Osteocyte (in vitro differentiated cells): ENCODE measurements at places on chromosomes 12 and 14. TPM values are rescaled to one million over a fixed set of nuclear protein-coding genes. Genes with fewer than 3 reads are reported as not detected.

PLD4 gene
- total RNA-seq = 0.05 and 0.18 TPM in 2 replicates

ESRRB gene
- total RNA-seq = not detected in 2 replicates

NYNRIN gene
- total RNA-seq = 39.6 and 40.2 TPM in 2 replicates

VWF gene
- total RNA-seq = 0.13 and 0.31 TPM in 2 replicates

FIGNL2 gene
- total RNA-seq = 0.08 TPM in 2 replicates

GRCh38 chr14:71418532-71419245 is 511.4 kb downstream of the PCNX1 start:
- no peak overlapping the region for H3K4me3 ChIP-seq
- no peak overlapping the region for H3K27ac ChIP-seq
- H3K27me3 ChIP-seq = no peaks in the 10 kb centered on the region
- DNase-seq = no peak

DNA sequence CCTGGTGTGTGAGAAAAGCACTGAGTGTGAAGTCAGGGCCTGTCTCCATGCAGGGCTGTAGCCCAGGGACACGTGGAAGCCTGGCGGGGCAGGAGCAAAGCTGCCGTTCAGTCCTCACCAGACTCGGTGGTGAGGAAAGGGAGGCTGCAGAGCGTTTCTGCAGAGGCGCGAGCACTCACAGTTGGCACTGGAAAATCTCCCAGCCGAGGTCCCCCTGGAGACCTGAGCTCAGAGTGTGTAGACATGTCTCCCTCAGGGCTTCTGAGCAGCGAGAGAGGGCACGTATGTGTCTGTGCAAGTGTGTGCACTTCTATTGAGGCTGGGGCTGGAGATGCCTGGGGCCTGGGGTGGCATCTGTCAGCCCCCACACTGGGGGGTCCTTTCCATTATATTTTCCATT is 11.0 kb upstream of the HHIPL1 start:
- no peaks in the 10 kb centered on the region for H3K27me3 ChIP-seq
- no peak overlapping the region for H3K27ac ChIP-seq
- no peak for DNase-seq

DNA sequence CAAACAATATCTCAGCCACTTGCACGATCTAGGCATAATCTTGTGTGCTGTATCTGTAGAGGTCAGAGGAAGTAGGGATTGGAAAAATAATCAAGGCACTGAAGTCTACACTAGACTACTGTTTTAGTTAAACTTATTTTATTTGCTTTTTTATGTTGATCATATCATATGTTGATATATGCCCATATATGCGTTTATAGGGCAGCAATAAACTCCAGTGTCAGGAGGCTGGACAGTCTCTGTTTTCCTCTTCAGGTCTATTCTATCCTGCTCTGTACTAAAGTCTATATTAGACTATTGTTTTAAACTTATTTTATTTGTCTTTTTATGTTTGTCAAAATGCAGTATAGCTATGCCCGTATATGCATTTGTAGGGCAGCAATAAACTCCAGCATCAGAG is 47.9 kb upstream of the OR4E1 start:
- H3K4me3 ChIP-seq = no peak overlapping the region
- no peak for DNase-seq

DNA sequence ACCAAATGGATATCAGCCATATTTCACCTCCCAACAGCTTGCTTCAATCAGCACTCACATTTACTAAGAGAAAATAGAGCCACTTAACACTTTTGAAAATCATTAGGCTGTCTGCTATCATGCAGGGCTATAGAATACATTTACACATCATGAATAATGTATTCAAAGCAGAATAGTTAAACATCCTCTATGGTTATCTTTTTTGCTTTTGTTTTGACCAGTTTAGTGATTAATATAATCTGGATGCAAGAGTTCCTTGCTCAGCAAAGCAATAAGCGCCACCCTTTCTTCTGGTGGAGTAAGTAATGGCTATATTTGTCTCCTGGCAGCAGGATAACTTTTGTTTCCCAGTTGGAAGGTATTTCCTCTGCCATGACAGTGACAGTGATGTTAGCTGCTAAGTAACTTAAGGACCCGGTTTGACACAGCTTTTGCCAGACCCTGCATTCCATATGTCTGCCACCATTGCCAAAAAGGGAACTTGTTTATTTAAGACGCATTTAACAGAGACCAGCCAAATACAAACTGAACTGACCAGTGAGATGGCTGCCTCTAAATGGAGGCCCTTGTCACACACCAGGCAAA is 70.3 kb upstream of the NR2C1 start:
- H3K27me3 ChIP-seq = no peaks in the 10 kb centered on the region
- DNase-seq = no peak
- H3K4me3 ChIP-seq = no peak overlapping the region
- peaks cover 11% of the 10 kb centered on the region for H3K4me1 ChIP-seq

- peaks cover 2% of the 10 kb centered on the region for H3K4me1 ChIP-seq
- H3K27me3 ChIP-seq = peaks cover 23% of the 10 kb centered on the region
- no peaks in the 10 kb centered on the region for H3K36me3 ChIP-seq
- H3K27ac ChIP-seq = no peak overlapping the region
- no peak for DNase-seq
These were observed 32.4 kb downstream of the ABCD2 start for GRCh38 chr12:39587225-39587624.

GRCh38 chr12:104154286-104154685 is 16.3 kb upstream of the NFYB start:
- no peaks in the 10 kb centered on the region for H3K4me1 ChIP-seq
- no peak overlapping the region for H3K4me3 ChIP-seq
- peaks cover 10% of the 10 kb centered on the region for H3K27me3 ChIP-seq

DNA sequence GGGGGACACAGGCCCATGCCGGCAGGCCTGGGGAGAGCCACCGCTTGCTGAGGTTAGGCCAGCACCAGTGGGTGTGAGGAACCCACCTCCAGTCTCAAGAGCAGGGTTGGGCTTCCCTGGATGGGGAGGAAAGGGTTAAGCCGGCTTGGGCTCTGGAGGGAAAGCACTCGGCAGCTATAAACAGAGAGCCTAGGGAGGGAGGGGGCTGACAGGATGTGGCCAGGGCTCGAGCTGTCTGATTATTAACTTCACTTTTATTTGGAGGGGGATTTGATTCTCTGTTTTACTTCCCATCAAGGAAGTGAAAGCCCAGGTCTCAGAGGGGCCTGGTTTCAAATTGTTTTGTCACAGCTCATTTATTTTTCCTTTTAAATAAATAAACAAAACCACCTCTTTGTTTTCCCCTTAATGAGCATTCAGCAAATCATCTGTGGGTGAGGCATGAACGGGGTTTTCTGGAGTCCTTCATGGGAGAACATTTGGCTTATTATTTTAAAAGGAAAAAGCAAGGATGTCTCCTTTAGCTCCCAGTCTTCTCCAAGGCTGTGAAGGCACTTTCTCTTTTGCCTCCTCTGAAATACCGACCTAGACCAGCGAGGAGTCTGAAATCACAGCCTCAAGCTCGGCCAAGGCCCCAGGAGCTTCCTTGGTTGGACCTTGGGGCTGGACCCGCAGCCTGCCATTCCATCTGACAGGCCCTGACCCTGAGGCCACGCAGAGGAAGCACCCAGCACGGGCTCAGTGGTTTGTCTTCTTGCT is 21.9 kb upstream of the ZFP36L1 start:
- H3K27me3 ChIP-seq = no peaks in the 10 kb centered on the region
- DNase-seq = no peak
- peak overlapping the region; percentile 36 for H3K4me3 ChIP-seq
- peaks cover 62% of the 10 kb centered on the region for H3K4me1 ChIP-seq
- H3K36me3 ChIP-seq = no peaks in the 10 kb centered on the region

GRCh38 chr12:116693286-116694227 is 44.3 kb downstream of the SPRING1 start:
- H3K4me1 ChIP-seq = peaks cover 12% of the 10 kb centered on the region
- H3K4me3 ChIP-seq = peak overlapping the region; percentile 14
- H3K27ac ChIP-seq = no peak overlapping the region

- DNase-seq = no peak
- no peaks in the 10 kb centered on the region for H3K27me3 ChIP-seq
- no peak overlapping the region for H3K4me3 ChIP-seq
- no peak overlapping the region for H3K27ac ChIP-seq
- no peaks in the 10 kb centered on the region for H3K36me3 ChIP-seq
These were observed 285.3 kb upstream of the KITLG start for GRCh38 chr12:88865537-88865936.

- H3K27ac ChIP-seq = peak overlapping the region; percentile 4
- H3K4me3 ChIP-seq = peak overlapping the region; percentile 86
- peaks cover 7% of the 10 kb centered on the region for H3K36me3 ChIP-seq
- DNase-seq = no peak
- H3K4me1 ChIP-seq = peaks cover 43% of the 10 kb centered on the region
These were observed 752 bp downstream of the PRICKLE1 start for GRCh38 chr12:42588524-42589464.

DNA sequence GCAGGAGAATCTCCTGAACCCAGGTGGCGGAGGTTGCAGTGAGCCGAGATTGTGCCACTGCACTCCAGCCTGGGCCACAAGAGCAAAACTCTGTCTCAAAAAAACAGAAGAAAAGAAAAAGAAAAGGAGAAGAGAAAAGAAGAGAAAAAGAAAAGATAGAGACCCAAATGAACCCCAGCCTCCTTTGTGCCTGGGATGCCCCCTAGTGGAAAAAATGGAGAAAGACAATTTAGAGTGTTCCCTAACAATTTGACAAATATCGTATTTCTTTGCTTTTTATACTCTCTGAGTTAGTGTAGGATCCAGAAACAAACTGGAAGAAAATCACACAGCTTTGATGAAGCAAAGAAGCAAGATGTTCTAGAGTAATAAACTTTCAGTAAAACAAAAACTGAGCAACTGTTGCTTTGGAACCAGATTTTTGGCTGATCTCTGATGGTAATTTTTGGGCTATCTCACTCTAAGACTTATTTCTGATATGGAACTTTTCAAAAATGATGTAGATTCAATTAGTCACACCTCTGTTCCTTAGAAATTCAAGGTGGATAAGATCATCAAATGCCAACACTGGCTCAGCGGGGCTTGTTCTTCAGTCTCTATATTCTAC is 18.6 kb upstream of the PRKAB1 start:
- H3K27me3 ChIP-seq = no peaks in the 10 kb centered on the region
- H3K27ac ChIP-seq = no peak overlapping the region
- no peak for DNase-seq
- H3K4me3 ChIP-seq = no peak overlapping the region

GRCh38 chr14:56119201-56119981 is 1.2 kb downstream of the PELI2 start:
- peak overlapping the region; percentile 66 for H3K27ac ChIP-seq
- no peaks in the 10 kb centered on the region for H3K36me3 ChIP-seq
- peaks cover 7% of the 10 kb centered on the region for H3K27me3 ChIP-seq
- H3K4me3 ChIP-seq = peak overlapping the region; percentile 74

DNA sequence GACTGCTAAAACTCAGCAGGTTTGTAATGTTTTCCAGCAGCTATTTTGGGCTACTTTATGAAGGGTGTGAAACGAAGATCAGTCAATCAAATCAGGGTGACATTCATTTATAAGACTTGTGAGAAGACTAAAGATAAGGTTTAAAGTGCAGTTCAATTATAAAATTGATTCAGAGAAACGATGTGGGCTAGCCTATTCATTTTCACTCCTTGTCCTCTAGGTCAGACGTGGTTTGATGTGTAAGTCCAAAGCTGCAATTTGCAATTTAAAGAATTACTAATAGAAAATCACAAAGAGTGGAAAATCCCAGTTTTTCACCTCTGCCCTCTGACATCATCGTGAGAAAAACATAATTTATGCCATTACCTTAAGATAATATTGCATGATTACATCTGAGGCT is 243.5 kb upstream of the NOVA1 start:
- no peak overlapping the region for H3K27ac ChIP-seq
- H3K36me3 ChIP-seq = no peaks in the 10 kb centered on the region
- no peaks in the 10 kb centered on the region for H3K27me3 ChIP-seq
- no peaks in the 10 kb centered on the region for H3K4me1 ChIP-seq
- no peak overlapping the region for H3K4me3 ChIP-seq

DNA sequence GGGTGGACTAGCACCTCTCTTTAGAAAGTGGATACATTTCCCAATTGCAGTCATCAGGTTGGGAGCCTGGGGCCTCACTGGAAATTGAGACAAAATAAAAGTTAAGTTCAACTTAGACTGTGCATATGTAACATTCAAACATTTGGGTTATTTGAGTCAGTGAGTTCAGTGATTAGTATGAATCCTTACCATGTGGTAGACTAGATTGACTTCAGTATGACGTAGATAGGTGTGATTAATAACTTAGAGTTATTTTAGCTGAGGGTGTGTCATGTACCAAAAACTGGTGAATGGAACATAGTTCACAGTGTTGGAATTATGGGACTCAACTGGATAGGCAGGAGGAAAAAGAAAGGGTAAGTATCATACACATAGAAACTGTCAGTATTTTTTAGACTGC is 8.0 kb upstream of the SSTR1 start:
- H3K27me3 ChIP-seq = peaks cover 4% of the 10 kb centered on the region
- no peaks in the 10 kb centered on the region for H3K36me3 ChIP-seq
- no peaks in the 10 kb centered on the region for H3K4me1 ChIP-seq
- no peak overlapping the region for H3K27ac ChIP-seq
